Stimulated activated CD8-positive, alpha-beta memory T cell treated with anti-CD3 and anti-CD28 coated beads, Interleukin-15, amount 100 ng/mL, for 4 hours (primary cell): ENCODE measurements at places on chromosomes 2 and 18.

DNA sequence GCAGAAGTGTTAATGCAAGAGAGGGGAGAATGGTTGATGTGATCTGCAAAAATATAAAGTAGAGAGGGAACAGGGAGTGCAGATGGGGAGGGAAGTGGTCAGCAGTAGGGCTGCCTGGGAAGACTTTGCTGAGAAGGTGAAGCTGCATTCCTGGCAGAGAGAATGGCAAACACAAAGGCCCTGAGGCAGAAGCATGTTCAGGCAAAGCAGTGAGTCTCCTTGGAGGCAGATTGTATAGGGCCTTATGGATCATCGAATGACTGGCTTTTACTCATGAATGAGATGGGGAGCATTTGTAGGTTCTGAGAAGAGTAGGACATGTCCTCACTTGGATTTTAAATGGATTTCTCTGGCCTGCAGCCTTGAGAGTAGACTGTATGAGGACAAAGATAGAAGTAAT is 9.5 kb downstream of the ITGA6 start:
- no peak for DNase-seq

DNA sequence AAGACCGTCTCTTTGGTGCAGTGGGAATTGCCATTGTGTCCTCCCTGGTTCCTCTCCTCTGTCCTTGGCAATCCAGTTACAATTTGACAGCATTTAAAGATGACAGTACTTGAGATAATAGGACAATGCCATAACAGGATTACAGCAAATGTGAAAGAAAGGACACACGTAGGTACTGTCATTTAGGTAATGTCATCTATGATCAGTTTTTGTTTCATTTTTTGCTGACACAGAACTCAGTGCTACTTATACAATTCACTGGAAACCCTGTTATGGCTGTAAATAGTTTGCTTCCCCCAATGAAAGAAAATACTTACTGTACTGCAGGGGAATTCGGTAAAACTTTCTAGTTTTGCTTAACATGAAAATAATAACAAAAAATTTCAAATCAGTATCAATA is 65.2 kb downstream of the BCL11A start:
- DNase-seq = no peak

DNA sequence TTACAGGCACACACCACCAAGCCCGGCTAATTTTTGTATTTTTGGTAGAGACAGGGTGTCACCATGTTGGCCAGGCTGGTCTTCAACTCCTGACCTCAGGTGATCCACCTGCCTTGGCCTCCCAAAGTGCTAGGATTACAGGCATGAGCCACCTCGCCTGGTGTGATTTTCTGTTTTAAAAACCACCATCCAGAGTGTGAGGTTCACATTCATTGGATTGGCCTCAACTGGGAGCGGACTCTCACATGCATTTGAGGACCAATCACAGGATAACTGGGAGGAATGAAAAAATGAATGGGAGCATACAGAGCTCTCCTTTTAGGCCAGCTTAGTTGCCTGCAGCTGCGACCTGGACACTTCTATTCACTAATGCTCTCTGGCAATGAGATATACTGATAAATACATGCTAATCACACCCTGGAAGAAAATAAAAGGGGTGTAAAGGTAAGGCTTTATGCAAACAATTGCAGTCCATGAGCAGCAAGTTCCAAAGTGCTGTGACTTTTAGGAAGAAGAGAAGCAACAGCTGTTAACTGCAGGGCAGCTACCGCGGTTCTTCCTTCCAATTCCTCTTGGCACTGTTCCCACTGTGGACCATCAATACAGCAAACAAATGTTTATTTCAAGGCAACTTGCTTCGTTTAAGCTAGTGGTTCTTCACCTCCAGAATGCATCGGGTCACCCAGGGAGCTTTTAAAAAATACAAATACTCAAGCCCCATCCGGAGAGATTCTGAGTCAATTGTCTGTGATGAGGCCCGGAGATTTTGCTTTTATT is 49.5 kb upstream of the FZD5 start:
- DNase-seq = no peak

GRCh38 chr2:110157153-110157793 is 41.7 kb upstream of the MALL start:
- DNase-seq = no peak

GRCh38 chr2:168518555-168519066 is 62.5 kb downstream of the CERS6 start:
- no peak for DNase-seq

DNA sequence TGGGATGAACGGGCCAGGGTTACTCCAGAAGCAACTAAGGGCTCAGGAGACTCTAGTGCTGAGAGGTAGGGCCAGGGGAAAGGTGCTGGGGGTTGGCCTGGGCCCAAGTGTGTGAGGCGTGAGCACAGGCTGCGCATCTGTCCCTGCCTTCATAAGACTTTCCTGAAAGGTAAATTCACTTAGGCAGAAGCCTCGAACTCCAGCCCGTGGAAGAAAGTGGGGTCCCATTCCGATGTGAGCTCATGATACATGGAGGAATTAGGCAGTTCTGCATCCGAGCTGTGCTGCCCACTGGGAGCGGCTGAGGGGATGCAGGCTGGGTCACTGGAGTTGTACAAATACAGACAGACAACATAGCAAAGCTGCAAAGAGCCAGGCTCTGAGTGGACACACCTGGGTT is 16.2 kb downstream of the PARD6G start:
- DNase-seq = no peak

DNA sequence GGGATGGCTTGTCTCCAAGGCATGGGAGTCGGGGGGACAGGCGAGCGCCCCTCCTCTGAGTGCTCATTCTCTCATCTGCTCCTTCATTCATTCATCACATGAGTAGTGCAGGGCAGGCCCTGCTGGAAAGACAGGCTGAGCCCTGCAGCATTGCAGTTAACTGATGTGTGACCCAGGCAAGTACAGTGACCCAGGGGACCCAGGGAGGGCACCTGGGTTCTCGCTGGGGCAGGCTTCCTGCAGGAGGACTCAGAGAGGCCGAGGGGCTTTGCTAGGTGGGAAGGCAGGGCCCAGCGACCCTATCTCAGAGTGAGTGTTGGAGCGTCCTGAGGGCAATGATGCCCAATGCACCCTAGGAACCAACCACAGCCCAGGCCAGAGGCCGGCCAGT is 30.6 kb downstream of the HJURP start:
- DNase-seq = no peak

- no peak for DNase-seq
Measured at GRCh38 chr2:113183703-113184102, 9.9 kb downstream of the PSD4 start.

- no peak for DNase-seq
Measured at GRCh38 chr2:74544634-74545033, 9.1 kb downstream of the LOXL3 start.
